ENCODE measurements at places on chromosomes 7 and 10. TPM values are rescaled to one million over a fixed set of nuclear protein-coding genes. Genes with fewer than 3 reads are reported as not detected.

- DNase-seq = no peak
These were observed 79.5 kb downstream of the RAB11FIP2 start for GRCh38 chr10:117967149-117967650.

Gene NPY4R
- 6.3 TPM for total RNA-seq

- no peak for DNase-seq
These were observed 99.4 kb downstream of the RSU1 start for GRCh38 chr10:16717622-16718395.

DNA sequence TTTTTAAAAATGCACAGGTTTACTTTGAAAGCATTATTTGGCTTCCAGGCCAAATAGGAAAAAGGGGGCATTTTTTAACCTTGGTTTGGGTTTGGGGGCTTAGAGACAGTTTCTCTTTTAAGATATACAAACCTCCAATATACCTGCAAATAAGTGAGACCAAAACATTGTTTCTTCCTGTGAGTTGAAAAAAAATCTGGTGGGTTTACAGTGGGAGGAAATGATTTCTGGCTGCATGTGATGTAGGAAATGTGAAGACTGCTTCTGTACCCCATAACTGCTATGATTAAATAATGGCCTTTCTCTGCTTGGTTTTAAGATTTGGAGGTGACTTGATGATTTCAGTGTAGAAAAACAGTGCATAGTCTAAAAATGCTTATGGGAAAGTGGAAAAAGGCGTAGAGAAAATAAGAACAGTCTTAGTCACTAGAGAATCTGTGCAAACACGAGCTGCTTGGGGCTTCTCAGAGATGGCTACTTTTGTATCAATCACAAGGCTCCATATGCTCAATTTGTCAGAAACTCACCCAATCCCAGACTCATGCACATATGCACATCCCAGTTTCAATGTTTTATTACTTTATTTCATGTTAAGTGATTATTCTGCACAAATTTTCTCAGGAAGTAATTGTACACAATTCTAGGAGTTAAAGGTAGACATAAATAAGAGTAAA, 22.1 kb upstream of the PRKCQ start:
- no peak for DNase-seq

Gene ANKRD61
- total RNA-seq = not detected

DNA sequence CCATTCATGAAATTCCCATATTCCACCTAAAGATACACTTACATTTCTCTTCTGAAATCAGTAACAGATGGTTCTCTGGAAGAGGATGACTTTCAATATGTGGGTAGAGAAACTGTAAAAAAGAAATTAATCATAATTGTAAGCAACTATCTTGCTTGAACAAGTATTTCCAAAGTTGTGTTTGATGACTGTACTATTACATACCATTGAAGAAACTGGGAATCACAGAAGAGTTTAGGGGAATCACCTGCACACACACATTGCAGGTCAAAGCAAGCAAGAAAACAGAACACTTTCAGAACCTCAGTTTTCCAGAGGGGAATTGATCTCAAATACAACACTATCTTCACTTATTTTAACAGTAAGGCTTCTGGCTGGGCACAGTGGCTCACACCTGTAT, 33.6 kb downstream of the GSAP start:
- no peak for DNase-seq

DNA sequence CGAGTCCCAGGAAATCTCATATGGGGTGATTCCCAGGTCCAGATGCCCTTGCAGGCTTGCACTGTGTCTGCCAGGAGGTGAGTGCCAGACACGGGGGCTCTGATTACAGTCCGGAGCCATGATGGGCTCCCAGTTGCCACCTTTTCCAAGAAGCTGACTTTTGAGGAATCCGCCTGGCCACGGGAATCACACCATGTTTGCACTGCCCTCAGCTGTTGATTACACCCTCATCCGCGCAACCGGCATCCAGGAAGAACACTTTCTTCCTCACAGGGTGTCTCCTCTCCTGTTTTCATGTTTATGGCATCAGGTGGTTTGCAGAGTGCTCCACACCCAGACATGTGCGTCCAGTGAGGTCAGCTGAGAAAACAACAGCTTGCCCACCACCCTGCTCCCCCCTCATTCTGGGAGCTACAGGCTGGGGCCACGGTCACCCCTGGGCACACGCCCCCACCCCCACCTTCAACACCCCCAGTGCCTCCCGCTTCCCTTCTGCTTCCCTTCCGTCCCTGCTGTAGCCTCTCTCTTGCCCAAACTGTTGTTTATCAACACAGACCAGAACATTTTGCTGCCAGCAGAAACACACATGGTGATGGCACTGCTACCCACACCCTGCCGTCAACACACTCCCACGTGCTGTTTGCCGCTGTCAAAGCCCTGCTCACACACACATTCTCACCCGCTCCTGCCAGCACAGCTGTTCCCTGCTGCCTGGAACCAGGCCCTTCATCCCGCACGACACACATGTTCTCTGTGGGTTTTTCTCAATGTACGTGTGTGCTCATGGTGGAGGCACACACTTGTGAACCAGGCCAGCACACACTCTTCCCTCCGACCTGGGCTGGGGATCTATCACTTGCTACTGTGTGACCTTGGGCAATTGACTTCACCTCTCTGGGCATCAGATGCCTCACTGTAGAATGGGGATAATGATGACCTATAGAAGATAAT, 35.8 kb downstream of the DDIT4 start:
- peak; percentile 86 for DNase-seq

Gene CASTOR2
- total RNA-seq = 4.9 TPM

DNA sequence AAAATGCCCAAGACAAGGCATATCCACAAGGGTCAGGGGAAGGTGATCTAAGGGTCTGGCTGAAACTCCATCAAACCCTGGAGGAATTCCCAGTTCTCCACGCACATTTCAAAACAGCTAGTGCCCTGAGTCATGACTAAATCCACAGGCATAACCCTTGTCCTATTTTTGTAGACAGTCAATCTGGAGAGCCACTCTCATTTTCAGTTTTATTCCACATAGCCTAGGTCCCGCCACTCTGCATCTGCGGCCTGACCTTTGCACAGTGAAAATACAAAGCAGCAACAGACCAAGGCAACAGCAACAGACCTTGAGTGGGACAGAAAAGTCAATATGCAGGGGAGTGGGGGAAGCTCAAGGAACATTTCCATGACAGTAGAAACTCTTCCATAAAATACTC, 201.4 kb upstream of the NPVF start:
- no peak for DNase-seq

- no peak for DNase-seq
These were observed 2.5 kb upstream of the GPR146 start for GRCh38 chr7:1041551-1042491.

Gene CALML5
- not detected for total RNA-seq

DNA sequence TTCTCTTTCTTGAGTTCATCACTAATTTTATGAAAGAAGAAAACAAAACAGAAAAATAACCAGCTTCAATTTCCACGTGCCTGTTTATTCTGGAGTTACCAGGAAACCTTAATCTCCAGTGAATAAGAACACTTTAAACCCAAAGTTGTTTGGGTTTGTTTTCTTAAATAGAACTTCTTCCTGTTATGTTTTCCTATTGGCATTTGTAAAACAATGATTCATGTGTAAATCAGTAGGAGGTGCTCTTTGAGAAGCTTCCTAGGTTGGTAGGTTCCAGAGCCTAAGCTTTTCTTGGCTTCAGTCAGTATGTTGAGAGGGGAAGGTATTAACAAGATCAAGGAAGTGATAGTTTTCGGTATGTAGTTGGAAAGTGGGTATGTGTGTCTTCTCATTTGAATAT, 119.0 kb downstream of the BICC1 start:
- DNase-seq = no peak

Gene RHBDD2
- 51.0 TPM for total RNA-seq

- no peak for DNase-seq
These were observed 40.3 kb downstream of the PITRM1 start for GRCh38 chr10:3132036-3133025.

GRCh38 chr7:39741942-39742623, 118.7 kb downstream of the RALA start:
- DNase-seq = peak; percentile 64

DNA sequence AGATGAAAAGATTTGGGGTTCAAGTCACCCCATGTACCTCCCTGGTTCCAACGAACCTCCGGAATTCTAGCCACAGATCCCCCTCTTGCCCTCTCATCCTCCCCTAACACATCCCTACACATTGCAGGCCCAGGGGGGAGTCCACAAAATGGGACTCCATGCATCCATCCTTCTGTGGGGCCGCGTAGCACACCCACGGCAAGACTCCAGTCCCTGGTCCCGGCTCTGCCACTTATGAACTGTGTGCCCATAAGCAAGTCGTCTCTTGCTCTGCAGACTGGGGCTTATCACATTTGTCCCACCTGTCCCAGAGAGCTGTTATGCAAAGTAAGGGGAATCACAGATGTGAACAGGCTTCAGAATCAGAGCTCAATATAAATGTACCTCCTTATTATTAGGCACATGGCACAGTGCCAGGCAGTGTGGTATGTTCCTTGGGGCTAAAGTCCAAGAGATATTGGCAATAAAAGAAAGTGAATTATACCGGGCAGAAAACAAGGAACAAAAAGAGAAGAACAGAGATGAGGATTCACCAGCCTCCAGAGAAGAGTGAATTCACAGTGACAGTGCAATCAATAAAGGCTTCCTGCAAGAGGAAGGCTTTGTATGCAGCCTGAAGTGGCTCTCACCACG, 73.9 kb downstream of the KCNMA1 start:
- peak; percentile 69 for DNase-seq

Gene ANKRD22
- total RNA-seq = 26.6 TPM

Gene CTTNBP2
- 1.8 TPM for total RNA-seq

DNA sequence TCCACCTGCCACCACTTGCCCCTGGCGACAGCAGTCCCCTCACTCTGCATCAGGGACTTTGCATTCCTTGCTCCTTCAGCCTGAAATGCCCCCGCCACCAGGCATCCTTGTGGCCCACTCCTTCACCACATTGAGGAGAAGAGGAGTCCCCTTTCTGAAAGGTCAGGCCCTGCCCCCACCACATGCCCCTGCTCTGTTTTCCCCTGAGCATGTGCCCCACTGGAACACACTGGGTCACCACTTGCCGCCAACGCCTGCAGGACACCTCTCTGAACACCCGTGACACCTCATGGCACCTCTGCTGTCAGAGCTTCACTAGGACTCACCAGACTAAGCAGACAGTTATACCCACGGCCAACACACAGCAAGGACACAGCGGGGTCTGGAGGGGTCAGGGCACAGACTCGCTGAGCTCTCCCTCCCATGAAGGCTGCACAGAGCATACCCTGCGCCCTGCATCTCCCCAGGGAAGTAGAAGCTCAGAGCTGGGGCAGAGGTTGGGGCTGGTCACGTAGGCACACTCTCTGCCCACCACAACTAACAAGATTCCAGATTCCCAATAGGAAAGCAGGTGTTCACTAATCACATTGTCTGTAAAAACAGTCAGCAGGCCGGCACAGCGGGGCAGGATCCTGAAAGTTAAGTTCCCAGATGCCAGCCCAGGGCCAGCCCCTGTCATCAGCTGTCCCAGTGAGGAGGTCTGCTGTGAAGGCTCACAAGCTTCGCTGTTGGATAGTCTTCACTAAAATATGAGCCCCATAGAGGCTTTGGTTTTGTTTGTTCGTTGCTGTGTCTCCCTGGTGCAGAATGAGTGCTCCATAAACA, 5.8 kb upstream of the AOC1 start:
- no peak for DNase-seq

GRCh38 chr10:85643171-85643844, 723.3 kb downstream of the GRID1 start:
- no peak for DNase-seq

- DNase-seq = peak; percentile 65
These were observed 20.0 kb downstream of the KCP start for GRCh38 chr7:128890306-128891109.

DNA sequence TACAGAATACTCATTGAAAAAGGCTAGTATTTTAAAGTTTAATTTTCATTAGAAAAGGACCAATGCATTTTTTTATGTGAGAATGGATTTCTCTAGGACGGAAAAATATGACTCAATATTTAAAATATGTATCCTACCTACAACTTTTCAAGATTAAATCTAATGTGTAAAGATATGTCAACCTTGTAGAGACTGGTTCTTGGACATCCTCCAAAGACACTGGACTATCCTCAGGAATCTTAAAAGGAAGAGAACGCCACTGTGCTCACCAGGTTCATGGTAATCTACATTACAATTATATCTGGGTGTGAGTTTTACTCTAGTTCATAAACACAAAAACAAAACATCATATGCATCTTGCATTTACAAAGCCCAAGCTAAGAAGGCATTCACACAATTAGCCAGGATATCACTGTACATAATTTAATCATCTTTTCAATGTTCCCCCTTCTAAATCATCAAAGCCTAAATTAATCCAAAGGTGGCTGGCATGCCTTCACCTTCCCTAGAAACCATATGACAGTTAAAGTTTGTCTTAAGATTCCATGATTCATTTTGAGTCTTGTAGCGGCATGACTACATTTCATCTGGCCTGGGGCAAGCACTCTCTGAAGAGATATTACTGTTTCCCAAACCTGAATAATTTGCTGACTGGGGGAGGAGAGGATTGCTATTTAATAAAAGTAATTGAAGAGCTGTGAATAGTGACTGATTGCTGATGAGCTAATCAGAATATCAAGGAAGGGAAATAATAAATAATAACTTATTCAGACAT, 12.0 kb downstream of the SGCE start:
- DNase-seq = no peak

DNA sequence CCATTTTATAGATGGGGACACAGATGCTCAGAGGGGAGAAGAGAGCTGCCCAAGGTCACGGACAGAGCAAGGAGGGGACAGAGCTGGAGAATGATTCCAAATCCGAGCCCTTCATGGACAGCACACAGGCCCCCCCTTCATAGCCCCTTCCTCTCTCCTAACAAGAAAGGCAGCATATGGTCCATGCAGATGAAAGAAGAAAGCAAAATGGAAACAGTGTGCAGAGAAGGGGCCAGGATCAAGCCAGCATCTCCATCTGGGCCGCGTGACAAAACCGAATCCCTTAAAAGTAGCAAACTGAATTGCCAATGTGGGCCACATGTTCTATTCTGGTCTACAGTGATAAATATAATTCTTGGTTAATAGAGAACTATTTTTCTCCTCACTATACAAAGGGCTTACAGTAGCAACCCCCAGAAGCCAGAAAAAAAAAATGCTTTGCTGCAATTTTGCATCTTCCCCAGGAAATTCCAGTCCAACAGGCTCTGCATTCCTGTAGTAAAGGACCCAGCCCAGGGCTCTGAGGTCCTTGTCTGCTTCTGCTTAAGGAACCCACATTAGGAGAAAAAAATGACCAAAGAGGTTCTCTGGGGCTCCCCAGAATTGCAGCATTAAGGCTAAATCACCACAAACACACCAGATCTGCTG, 7.8 kb downstream of the CPXM2 start:
- no peak for DNase-seq

Gene GPNMB
- 12.8 TPM for total RNA-seq

GRCh38 chr7:66741710-66742049, 1.1 kb downstream of the RABGEF1 start:
- DNase-seq = no peak

Gene SCIN
- 20.8 TPM for total RNA-seq

Data from colonic mucosa (tissue), 4 donors.